Pancreas (tissue), 10 donors: ENCODE measurements at places on chromosomes 2 and 18. TPM values are rescaled to one million over a fixed set of nuclear protein-coding genes. Genes with fewer than 3 reads are reported as not detected.

GRCh38 chr2:82494739-82495138 is 1964.3 kb downstream of the SUCLG1 start:
- H3K27ac ChIP-seq, result no peak overlapping the region
- H3K4me1 ChIP-seq, result no peaks in the 10 kb centered on the region
- no peaks in the 10 kb centered on the region for H3K27me3 ChIP-seq

- H3K27ac ChIP-seq, result no peak overlapping the region
- no peak overlapping the region for H3K4me3 ChIP-seq
- H3K4me1 ChIP-seq, result no peaks in the 10 kb centered on the region
- no peaks in the 10 kb centered on the region for H3K27me3 ChIP-seq
- H3K36me3 ChIP-seq, result no peaks in the 10 kb centered on the region
- DNase-seq, result no peak
These were observed 59.2 kb upstream of the CSRNP3 start for GRCh38 chr2:165410276-165410675.

- no peak overlapping the region for H3K27ac ChIP-seq
- peaks cover 3% of the 10 kb centered on the region for H3K4me1 ChIP-seq
- no peak for DNase-seq
- H3K4me3 ChIP-seq, result no peak overlapping the region
- no peaks in the 10 kb centered on the region for H3K27me3 ChIP-seq
These were observed 297.6 kb downstream of the PARD3B start for GRCh38 chr2:204842661-204843485.

DNA sequence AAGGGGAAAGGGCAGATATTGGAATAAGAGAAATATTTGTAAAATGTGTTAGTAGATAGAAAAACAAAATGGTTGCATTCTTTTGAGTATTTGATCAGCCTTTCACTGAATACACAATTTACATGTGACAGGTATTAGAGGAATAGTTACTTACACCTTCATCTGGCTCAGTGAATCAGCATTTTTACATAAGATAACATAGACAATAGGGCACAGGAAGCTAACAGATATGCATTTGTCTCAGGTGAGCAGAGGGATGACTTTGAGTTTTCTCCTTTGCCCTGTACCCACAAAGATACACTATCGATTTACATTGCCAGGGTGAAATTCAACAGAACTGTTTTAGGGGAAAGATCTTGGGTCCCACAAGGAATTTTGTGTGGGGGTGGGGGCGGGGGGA is 373.1 kb upstream of the NETO1 start:
- no peaks in the 10 kb centered on the region for H3K27me3 ChIP-seq
- H3K4me3 ChIP-seq, result no peak overlapping the region
- no peak overlapping the region for H3K27ac ChIP-seq
- no peaks in the 10 kb centered on the region for H3K4me1 ChIP-seq

KCNE4 gene
- 2.4 TPM for total RNA-seq

VWC2L gene
- total RNA-seq, result not detected

CDH19 gene
- 0.20 TPM for total RNA-seq
